HEK293T (cell line): ENCODE measurements at places on chromosomes 12 and 14.
A peak's percentile ranks its signal among the peaks of the same experiment; 100 is the strongest.

DNA sequence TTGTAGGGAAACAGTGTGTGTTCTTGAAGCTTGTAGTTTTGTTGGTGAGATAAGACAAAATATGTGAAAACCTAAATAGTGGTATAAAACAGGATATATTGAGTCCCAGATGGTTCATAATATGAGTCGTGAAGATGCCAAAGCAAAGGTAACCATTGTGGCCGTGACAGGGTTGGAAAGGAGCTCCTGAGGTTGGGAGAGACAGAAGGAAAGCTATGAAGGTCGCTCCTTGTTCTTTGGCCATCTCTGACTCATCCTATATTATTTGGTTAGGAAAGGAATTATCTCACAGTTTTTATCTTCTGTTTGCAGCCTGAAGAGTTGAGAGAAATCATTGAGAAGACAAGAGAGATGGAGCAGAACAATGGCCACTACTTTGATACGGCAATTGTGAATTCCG is 27.1 kb downstream of the ATP6V1D start:
- DNase-seq = no peak

DNA sequence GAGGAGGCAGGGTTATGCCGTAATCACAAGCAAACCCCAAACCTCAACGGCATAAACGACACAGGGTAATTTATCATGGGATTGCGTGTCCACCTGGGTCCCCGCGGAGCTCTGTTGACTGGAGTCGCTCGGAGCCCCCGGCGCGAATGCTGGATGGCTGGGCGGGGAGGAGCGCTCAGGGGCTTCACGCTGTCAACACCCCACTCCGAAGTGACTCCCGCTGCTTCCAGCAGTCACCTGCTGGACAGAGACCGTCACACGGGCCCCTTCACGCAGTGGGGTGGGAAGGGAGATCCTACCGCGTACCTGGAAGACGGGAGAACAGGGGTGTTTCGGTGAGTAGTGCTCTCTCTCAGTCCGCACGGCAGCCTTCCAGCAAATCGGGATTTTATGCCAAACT is 4.4 kb upstream of the GALNT9 start:
- no peak for DNase-seq

- no peak for DNase-seq
Observed at GRCh38 chr14:59328454-59328853, 136.7 kb downstream of the GPR135 start.

DNA sequence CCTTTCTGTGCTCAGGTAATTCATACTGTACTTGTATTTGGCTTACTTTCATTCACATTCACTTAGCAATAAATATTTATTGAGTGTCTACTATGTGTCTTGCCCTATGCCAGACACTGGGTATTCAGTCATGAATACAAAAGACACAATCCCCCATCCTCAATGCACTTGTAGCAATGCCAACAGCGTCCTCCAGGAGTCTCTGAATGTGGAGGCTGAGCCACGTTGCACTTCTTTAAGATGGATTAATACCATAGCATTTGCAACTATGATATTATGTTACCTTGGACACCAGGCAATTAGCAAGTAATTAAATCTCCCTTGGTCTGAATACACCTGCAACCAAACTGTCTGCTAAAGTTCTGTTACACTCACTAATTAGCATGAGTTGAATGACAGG is 58.8 kb downstream of the OTX2 start:
- DNase-seq = peak; percentile 36

DNA sequence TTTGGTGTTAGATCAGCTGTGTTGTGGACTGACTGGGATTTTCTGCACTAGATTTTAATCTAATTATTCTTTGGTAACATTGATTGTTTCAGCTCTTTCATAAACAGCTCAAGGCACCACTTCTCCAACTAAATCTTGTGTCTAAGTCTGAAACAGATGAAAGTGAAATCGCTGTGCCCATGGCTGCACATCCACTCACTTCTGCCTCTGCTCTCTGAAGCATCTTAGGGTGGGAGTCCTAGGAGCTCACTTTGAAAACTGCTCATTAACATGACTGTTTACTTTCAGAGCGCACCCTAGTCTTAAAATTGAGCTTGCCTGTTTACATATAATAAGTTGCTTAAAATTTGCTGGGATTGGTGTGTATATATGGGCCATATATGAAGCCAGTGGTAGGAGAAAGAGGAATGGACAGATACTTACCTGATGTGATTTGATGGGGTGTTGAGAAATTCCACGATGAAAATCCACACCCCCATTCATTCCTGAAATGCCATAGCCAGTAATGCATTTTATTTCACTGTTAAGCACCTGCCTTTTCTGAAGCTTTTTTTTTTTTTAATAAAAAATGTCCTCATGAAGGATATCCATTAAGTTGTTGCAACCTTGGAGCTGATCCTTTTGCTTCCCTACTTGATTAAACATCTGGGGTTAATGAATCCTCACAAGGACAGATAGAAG is 52.8 kb downstream of the PPFIBP1 start:
- DNase-seq = no peak

DNA sequence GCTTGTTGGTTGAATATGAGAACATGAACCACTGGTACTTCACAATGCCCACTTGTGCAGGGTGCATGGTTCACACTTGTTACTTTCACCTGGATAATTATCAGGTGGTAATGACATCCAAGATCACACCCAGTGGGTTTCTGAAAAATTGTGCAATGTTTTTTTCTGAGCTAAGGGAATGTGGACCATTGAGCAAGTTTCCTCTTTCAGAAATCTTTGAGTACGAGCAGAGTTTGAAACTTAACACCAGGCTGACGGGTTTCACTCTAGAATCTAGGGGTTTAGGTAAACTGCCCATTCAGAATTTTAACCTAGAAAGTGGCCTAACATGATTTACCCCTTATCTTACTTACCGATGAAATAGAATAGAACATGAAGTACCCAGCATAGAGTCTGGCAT is 389.6 kb downstream of the PAWR start:
- no peak for DNase-seq

DNA sequence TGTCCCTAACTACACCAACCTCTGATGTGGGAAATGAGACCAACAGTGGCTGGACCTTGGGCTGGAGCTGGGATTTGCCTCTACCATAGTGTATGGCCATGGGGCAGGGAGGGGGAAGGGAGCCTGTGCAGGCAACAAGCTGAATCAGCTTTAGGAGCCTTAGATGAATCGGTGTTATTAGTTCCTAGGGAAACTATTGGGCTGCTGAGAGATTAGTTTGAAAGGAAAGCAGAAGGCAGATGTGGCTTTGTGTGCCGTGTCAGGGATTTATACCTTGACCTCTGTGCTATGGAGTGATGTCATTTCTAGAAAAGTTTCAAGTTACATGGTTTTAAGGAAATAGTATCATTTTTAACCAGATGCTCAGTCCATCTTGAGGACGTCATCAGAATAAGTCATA is 19.5 kb upstream of the GAS2L3 start:
- DNase-seq = no peak

DNA sequence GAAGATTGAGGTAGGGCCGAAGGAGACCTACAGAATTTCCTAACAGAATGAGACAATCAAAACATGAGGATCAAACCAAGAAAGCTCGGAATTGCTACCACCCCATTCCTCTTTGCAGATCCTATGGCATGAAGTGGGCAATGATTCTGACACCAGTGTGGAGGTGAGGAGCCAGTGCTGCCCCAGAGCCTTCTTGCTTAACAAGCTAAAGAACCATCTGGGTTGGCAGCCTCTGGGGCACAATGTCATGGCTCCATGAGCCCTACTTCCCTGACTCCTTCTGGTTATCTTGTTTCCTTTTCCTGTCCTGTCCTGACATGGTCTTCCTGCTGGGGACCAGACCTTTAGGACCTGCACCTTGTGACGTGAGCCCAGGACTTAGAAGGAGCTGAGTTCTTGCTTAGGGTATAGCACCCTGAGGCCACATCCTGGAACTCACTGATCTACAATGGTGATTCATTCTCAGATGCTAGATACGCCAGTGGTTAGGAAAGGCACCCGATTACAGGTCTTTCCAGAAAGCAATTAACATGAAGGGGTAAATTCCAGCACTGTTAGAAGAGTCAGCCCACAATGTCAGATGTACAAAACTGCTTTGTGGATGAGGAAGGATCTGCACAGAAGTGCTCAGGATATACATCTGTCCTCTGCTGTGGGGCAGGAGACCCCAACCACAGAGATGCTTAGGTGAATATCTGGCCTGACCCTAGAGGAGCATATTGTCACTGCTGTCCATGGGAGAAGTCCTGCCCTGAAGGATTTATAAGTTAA is 324.2 kb downstream of the ZFP36L1 start:
- no peak for DNase-seq

GRCh38 chr12:102896067-102896466 is 21.0 kb downstream of the PAH start:
- DNase-seq = no peak

DNA sequence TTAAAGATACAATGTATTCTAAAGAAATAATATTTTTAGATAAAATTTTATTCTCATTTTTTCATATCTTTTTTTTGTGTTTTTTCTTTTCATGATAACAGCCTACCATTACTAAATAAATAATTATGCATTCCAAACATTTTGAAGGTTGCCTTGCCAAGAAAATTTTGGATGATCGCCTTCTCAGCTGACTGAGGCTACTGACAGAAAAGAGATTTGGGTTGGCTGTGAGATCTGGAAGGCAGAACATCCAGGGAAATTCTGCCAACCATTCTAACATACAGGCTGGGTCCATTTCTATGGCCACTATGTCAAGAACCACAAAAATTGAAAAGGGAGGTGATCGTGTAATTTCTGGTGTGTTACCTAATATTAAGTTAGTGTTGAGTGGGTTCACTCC is 48.1 kb downstream of the GALNT8 start:
- DNase-seq = no peak

DNA sequence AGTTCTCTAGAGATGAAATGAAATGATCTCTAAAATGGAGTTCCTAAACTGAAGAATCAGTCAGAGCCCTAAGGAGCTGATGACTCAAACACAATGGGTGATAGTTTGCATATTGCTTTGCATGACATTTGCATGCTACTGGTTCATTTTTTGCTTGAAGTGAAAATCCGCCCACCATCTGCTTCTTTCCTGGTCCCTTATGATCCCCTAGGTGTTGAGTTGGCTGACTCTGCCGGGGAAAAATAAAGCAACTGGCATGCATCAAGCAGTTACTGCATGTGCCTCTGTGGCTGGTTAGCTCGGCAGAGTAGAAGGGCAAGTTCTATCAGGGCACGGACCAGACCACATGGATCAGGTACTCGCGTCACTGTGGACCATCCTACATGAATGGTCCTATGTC is 151.1 kb downstream of the PPM1H start:
- DNase-seq = no peak

- no peak for DNase-seq
Observed at GRCh38 chr12:123067654-123068053, 83.2 kb downstream of the PITPNM2 start.

DNA sequence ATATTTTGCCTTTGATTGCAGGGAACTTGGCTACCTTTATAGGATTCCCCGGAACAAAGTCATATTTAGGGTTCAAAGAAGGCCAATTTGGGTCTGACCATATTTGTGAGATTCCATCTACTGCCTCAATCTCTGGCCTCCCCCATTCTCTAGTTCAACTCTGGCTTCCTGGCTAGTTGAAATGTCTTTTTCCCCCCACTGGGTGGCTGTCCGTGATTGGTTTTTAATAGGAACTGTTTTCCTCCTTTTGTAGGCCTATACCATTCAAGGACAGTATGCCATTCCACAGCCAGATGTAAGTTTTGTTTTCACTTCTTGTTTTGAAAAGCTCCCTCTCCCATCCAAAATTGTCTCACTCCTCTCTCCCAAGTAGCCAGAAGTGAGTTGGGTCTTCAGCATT is 13.8 kb downstream of the PCBP2 start:
- no peak for DNase-seq

DNA sequence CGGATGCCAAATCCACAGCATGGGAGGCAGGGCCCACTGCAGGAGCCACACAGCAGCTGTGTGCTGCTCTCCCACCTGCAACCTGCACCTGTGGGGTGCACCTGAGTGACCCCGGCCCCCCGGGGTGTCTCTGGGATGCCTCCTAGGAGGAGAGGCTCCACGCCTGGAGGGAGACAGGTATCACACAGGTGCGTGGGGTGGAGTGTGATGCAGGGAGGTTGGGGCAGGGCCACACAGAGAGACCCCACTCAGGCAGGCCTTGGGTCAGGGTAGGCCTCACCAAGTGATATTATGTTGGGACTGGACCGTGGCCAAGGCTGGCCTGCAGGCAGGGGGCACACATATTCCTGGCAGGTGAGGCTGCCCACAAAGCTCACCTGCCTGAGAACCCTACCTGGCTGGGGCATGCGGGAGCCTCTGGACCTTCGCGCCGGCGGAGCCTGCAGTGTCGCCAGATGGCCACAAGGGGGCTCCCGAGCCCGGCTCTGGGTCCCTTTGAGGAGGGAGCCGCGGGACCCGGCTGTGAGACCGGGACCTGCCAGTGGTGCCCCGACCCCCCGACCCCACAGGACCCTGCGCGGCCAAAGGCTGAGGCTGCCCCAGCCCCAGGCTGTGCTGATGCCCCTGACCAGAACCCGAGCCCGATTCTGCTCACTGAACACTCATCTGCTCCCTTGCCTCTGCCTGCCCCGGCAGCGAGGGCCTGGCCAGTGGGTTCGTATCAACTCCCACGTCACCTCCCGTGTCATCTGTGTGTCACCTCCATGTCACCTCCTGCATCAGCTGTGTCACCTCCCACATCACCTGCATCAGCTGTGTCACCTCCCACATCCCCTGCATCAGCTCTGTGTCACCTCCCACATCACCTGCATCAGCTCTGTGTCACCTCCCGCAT is 11.4 kb downstream of the TMEM121 start:
- DNase-seq = peak; percentile 88

GRCh38 chr12:72679147-72679757 is 407.1 kb downstream of the TRHDE start:
- no peak for DNase-seq

GRCh38 chr14:75591987-75592575 is 13.7 kb downstream of the FLVCR2 start:
- no peak for DNase-seq

DNA sequence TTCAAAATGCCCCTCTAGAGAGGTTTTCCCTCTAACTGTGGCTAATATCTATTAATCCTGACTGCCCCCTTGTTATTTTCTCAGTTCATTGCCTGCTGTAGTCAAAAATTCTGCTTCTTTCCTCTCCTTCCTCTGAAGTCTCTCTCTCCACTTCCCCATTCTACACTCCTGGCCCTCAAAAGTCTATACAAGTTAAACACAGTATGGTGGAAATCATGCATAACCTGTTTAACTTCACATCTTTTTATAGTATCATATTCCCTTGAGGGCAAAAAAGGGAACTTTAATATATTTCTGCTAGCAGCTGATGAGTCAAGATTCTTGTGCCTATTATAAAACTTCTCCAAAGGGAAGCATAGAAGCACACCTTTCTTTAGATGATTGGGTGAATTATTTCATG is 16.7 kb downstream of the GRIP1 start:
- no peak for DNase-seq

GRCh38 chr12:32549675-32550079 is 129.4 kb upstream of the DNM1L start:
- DNase-seq = no peak

DNA sequence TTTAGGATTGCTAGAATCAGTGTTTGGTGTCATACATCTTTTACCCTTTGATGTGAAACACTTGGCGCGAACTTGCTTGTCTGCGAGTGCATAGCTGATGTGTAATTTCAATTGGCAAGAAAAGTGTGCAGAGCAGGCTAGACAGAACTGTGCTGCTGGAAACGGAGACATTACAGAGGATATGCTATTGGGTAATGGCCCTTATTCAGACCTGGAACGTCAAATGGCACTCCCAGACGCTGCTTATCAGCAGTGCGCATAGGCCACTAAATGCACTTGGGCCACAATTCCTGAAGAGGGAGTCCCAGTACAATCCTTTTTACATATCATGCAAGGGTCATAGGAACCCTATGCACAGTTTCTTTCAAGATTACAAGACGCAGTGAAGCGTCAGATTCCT is 15.7 kb upstream of the SLC10A1 start:
- peak; percentile 42 for DNase-seq

- no peak for DNase-seq
Observed at GRCh38 chr12:98464190-98464589, 51.2 kb upstream of the TMPO start.
